Stimulated activated CD8-positive, alpha-beta memory T cell treated with anti-CD3 and anti-CD28 coated beads, Interleukin-7, amount 100 ng/mL, for 1 hour (primary cell): ENCODE measurements at places on chromosomes 7 and 10.

- no peak for DNase-seq
These were observed 445.9 kb upstream of the LRRN3 start for GRCh38 chr7:110645060-110645459.

- DNase-seq = no peak
These were observed 13.0 kb upstream of the TES start for GRCh38 chr7:116197360-116197759.

GRCh38 chr10:81943583-81943982 is 68.6 kb downstream of the NRG3 start:
- no peak for DNase-seq

GRCh38 chr7:122438006-122438405 is 133.5 kb upstream of the FEZF1 start:
- DNase-seq = no peak

DNA sequence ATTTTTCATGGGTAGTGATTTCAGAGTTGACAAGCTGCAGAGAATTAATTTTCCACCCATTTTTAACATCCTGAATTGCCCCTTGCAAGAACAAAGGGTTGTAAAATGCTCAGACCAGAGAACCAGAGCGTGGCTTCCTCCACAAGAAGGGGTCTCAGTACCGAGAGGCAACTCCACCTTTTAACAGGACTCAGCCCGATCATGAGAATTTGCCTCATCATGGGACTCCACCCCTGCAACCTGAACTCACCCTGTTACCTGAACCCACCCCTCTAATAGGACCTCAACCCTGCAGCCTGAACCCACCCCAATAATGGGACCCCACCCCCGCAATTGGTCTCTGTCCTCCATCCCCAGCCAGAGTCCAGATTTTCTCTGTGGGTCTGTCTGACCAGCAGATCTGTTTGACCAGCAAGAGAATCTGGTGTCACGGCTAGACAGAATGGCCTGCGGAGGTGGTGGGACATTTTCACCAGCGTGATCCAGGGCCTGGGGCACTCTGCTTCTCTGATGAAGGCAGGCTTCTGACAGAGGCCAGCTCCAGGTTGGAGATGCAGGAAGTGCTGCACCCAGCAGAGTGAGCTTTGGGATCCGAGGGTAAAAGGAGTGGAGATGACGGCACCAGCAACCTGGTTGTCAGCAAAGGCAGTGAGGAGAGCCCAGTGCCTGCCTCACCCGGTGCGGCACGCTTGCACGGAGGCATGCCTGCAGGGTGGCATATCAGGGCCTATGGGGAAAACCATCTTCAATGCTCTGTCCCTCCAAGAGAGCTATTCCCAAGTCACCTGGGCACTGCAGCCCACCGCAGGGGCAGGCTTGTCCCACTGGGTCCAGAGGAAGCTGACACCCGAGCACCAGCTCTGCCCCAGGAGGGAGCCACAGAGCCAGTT is 136.6 kb downstream of the TCERG1L start:
- DNase-seq = no peak

GRCh38 chr7:100167912-100168323 is 499 bp downstream of the GAL3ST4 start:
- DNase-seq = no peak

- DNase-seq = no peak
These were observed 18.7 kb upstream of the CBLL1 start for GRCh38 chr7:107725138-107725740.

GRCh38 chr10:182441-183201 is 47.4 kb downstream of the ZMYND11 start:
- no peak for DNase-seq

- DNase-seq = no peak
These were observed 6.2 kb upstream of the PHYH start for GRCh38 chr10:13306103-13306502.

GRCh38 chr7:154841731-154842331 is 161.1 kb downstream of the PAXIP1 start:
- no peak for DNase-seq

DNA sequence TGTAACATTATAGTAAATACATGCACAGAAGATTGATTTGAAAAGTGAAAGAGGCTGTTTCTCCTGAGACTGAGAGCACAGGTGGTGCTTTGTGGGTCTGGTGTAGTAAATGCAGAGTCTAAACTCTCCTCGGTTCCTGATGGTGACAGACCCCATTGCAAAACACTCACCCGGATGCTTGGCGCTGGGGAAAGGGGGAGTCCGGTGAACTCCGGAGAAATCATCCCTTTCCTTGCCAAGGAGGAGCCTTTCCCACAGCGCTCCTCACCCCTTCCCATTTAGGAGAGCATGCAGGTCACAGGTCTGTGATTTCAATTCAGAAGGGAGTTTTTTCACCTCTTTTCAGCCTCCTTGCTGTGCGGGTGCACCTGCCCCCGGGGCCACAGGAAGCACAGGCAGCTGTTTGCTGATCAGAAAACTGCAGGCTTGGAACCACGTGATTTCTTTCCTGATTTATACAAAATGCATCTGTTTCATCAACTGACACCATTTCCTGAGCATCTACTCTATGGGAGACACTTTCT is 75.6 kb upstream of the LYZL2 start:
- DNase-seq = no peak

- peak; percentile 47 for DNase-seq
These were observed 41.5 kb upstream of the BNIP3 start for GRCh38 chr10:132023092-132023811.

GRCh38 chr10:69497231-69497561 is 45.9 kb downstream of the TSPAN15 start:
- DNase-seq = no peak

- DNase-seq = no peak
These were observed 97.0 kb downstream of the ABLIM1 start for GRCh38 chr10:114561008-114561523.

GRCh38 chr10:92242910-92243671 is 47.8 kb downstream of the CPEB3 start:
- no peak for DNase-seq

GRCh38 chr7:5435291-5436002 is 11.8 kb upstream of the TNRC18 start:
- no peak for DNase-seq

- no peak for DNase-seq
These were observed 165.9 kb upstream of the PPP1R3A start for GRCh38 chr7:114084472-114085312.

DNA sequence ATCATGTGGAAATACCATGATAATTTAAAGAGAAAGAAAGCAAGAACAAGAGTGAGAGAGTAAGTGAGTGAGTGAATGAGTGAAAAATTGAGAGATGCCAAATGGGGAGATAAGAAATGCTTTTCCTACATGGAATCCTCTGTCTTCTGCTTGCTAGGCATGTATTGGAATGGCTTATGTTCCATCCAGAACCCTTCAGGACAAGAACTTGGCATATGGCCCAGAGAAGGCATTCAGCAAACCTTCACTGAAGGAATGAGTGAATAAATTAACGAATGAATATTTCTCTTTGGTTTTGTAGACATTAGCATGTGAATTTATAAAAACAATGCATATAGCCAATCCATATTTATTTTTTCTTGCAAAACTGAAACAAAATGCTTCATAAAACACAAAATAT is 162.2 kb downstream of the LRRTM3 start:
- no peak for DNase-seq

DNA sequence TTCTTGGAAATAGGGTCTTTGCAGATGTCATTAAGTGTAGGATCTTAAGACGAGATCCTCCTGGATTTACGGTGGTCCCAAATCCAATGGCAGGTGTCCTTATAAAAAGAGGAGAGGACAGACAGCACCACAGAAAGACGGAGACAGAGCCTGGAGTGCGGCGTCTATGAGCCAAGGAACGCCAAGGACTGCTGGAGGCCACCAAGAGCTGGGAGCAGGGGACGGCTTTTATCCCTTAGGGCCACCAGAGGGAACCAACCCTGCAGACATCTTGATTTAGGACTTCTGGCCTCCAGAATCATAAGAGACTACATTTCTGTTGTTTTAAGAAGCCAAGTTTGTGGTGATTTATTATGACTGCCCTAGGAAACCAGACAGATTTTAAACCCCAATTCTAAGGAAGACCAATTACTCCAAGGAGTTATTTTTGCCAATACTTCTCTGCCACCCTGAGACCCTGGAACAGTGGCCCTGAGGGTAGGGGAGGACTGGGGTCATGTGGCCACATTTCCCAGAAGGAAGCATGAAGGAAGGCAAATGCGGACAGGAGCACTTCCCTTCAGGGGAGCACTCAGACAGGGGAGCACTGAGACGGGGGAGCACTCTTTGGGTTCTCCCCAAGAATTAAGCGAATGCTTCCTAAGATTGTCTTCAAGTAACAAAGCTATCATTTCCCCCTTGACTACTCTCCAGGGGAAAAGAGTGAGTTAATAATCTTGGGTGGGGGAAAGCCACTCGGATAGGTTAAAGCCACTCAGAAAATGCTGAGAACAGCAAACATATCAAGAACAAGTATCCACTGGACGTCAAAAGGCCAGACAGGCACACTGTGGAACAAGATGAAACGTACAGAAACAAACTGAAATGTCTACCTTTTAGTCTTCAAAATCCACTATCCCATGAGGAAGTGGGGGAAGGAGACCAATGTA is 67.5 kb downstream of the CHST15 start:
- DNase-seq = no peak

DNA sequence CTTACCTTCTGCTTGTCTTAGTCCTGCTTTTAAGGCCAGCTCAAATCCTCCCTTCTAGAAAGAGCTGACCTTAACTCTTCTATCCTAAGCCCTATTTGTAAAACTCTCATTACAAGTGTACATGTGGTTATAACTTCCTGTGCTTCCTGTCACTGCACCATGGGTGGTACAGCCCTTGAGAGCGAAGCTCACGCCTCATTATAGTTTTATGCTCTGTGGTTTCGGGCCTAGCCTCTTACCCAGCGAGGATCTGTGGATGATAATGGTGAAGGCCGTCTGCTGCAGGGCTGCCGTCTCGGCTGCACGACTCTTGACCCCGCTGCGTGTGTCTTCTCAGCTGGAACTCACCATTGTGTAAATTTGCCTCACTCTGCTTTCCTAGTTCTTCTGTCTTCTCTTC is 74.6 kb downstream of the CUL1 start:
- peak; percentile 5 for DNase-seq

DNA sequence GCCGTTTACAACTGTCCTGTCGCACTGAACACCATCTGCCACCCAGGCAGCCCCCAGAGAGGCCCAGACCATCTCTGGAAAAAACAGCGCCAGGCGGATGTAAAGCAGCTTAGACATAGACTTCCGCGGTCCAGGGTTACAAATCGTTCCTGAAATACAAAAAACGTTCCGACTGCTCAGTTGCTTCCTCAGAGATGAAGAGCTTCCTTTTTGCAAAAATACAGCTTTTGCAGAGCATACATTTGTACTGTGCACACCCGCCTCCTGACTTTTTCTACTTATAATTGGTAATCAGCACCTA is 11.4 kb downstream of the DAGLB start:
- no peak for DNase-seq

DNA sequence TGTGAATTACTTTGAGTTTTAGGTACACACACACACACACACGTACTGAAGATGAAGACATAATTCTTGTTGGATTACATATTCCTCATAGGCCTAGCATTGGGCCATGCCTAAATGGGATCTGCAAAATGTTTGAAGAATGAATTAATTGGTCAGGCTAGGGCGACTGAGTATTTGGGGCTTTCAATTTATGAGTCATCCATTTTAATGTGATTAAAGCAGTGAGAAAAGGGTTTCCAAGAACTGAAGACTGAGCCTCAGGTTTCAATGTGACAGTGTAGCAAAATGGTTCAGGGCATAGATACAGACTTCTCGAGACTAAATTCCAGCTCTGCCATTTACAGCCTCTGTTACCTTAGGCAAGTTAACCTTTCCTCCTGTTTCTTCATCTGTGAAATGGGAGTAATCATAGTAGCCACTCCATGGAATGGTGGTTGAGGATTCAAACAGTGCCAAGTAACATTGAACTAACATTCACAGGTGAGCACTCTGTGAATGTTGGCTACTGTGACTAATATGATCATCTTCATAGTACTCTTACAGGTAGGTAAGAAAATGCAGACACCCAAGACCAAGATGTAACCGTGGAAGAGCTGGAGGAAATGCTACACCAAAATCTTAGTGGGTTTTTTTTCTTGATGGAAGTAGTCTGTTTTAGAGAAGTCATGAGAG is 7.6 kb downstream of the BPGM start:
- DNase-seq = no peak

DNA sequence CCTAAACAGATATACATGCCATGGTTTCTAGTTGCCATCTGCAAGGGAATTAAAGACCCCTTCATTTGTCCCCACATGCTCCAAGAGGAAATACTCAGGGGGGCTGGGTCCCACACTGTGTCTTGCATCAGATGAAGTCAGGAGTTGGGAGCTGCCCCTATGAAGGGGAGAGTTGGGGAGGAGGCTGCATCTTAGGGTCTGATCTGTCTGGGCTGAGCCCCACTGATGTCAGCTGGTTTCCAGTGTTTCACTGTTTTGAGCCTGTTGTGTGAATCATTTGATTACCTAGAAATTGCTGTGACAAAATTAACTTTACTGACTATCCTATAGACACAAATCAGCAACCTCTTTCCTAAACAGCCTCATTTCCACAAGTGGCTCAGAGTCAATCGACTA is 4.9 kb upstream of the ADCY1 start:
- no peak for DNase-seq

GRCh38 chr7:38748056-38748610 is 117.0 kb upstream of the AMPH start:
- no peak for DNase-seq

DNA sequence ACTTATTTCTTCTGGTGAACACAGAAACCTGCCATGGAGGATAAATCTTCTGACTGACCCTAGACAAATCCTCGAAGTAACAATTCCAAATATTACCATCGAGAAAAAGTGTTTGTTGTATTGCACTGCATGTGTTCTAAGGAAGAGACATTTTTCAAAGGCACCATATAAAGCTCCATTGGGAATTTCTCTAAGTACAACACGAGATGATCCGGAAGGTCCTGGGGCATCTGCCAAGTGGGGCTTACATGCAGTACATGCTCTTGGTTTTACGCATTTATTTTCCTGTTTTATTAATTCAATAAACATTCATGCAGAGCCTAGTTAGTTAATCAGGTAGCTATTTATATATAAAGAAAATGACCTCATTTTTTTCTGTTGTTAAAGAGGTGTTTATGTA is 692.0 kb upstream of the IGFBP3 start:
- no peak for DNase-seq

- no peak for DNase-seq
These were observed 21.9 kb downstream of the CHRM2 start for GRCh38 chr7:136890399-136890798.

DNA sequence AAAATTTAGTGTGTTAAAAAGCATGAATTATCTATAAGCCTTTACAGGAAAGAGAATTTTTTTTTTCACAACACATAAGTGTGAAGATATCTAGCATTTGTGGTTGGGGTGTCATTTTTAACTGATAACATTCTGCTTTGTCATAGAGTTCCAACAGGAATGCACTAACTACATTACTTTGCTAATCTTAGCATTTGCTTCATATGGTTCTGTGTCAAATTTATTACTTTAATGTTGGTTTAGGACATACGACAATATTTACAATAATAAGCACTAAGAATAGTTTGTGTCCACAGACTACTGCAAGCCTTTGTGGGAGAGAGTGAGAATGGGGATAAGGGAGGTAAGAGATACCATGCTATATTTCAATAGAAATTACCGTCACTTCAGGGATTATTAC is 40.6 kb upstream of the MAGI2 start:
- no peak for DNase-seq
